ENCODE measurements at places on chromosomes 4 and X. TPM values are rescaled to one million over a fixed set of nuclear protein-coding genes. Genes with fewer than 3 reads are reported as not detected.

- DNase-seq = peak; percentile 95
These were observed 12.3 kb upstream of the TMEM156 start for GRCh38 chr4:39044364-39044955.

DNA sequence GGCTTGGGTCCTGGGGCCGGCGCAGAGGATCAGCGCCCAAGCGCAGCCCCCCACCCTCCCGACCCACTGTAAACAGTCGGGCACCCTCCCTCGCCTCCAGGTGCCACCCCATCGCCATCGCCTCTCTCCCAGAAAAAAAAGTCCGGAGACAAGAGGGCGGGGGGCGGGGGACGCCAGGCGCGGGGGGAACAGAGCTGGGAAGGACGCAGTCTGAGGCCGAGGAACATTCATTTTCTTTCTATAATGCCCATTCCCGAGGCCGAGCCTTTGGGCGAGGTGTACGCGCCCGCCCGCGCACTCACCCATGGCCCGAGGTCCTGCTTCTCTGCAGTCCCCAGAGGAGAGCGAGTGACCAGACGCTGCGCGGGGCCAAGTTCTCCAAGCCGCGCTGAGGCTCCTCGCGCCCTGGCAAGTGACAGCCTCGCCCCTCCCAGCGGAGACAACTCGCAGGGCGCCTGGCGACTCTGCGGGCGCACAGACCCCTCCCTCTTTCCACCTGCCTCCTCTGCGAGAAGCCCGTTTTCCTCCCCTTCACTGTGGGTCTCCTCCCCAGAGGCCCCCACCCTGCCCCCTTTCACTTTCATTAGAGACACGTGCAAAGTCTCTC is 63.5 kb upstream of the WDR17 start:
- DNase-seq = peak; percentile 12

- no peak for DNase-seq
These were observed 179.7 kb upstream of the TET2 start for GRCh38 chr4:104967034-104967401.

GRCh38 chr4:174933083-174933482 is 14.9 kb downstream of the ADAM29 start:
- no peak for DNase-seq

DNA sequence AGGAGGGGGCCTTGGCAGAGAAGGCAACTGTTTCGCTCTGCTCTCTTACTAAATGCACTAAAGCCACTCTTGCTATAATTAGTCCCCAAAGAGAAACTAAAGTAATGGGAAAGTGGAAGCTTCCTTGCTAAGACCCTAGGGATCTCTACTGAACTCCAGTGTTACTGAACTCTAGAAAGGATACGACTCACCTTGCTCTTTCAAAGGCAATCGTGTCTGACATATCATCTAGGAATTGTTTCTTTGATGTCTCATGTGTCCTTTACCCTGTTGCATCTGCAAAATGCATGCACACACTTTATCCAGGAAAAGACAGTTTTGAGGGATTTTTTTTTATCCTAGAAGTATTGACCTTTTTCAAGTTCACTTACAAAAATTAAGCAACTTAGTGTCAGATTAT is 148.1 kb upstream of the FAM9B start:
- DNase-seq = no peak

DNA sequence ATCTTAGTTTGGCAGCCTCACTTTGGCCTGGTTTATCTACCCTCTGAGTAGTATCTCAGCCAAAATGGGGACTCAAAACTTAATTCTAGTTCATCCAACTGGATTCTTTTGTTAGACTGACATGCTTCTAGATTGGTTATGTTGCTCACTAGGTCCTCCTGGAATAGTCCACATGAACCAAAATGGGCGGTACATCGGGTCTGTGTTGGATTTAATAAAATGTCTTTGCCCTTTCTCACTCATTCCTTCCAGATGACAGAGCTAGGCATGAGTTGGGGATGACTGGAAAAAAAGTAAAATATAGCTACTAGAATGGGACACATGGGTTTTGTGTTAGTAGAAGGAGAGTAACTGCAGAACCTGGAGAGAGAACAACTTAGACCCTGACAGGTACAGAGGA is 247.9 kb downstream of the CCSER1 start:
- no peak for DNase-seq

DNA sequence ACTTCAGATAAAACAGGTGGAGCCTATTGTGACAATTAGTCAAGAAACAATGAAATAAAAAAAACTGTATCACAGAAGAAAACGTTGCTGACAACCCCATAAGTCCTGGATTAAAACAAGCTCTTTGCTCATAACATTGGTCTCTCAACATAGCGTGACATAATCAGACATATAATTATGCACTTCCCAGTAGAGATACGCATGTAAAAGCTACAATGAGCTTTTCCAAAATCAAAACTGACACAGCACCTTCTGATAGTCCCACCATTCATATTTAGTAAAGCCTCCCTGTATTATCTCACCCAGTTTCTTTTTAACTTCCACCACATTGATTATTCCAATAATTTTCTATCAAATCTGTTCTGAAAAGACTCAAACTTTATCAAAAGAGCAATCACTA is 372.1 kb upstream of the SMIM31 start:
- DNase-seq = no peak

GRCh38 chr4:40144716-40145115 is 52.1 kb upstream of the RHOH start:
- DNase-seq = no peak

- no peak for DNase-seq
These were observed 201.8 kb downstream of the SOWAHB start for GRCh38 chr4:76696109-76696508.

GRCh38 chrX:38327775-38328081 is 419 bp upstream of the RPGR start:
- no peak for DNase-seq

GRCh38 chr4:101103381-101104142 is 243.8 kb downstream of the PPP3CA start:
- DNase-seq = no peak

DNA sequence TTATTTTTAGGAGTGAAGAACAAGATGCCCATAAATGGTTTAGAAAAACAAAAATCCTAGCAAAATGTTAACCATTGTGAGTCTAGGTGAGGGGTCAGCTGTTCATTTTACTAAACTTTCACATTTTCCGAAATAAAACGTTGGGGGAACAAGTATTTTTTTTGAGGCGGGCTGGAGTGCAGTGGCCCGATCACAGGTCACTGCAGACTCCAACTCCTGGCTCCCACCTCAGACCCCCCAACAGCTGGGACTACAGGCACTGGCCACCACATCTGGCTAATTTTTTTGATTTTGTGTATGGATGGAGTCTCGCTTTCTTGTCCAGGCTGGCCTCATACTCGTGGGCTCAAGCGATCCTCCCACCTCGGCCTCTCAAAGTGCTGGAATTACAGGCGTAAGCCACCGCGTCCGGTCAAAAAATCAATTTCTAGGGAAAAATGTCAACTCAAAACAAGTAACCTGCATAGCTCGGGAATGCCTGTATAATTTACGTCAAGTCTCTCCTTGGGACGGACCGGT is 742 bp upstream of the TAF1 start:
- DNase-seq = no peak

GRCh38 chr4:175927121-175927520 is 115.1 kb upstream of the GPM6A start:
- peak; percentile 16 for DNase-seq

GRCh38 chr4:110518889-110519490 is 43.0 kb downstream of the ENPEP start:
- peak; percentile 55 for DNase-seq

GRCh38 chrX:154429711-154430110 is 1.2 kb downstream of the ATP6AP1 start:
- DNase-seq = no peak

GRCh38 chrX:134999469-134999868 is 8.7 kb downstream of the SMIM10 start:
- peak; percentile 52 for DNase-seq

- DNase-seq = no peak
These were observed 94.8 kb downstream of the KDR start for GRCh38 chr4:55030589-55030988.

GRCh38 chr4:6594826-6595355 is 19.9 kb downstream of the MAN2B2 start:
- DNase-seq = no peak

- no peak for DNase-seq
These were observed 440.4 kb upstream of the ZFP42 start for GRCh38 chr4:187555174-187555573.

DNA sequence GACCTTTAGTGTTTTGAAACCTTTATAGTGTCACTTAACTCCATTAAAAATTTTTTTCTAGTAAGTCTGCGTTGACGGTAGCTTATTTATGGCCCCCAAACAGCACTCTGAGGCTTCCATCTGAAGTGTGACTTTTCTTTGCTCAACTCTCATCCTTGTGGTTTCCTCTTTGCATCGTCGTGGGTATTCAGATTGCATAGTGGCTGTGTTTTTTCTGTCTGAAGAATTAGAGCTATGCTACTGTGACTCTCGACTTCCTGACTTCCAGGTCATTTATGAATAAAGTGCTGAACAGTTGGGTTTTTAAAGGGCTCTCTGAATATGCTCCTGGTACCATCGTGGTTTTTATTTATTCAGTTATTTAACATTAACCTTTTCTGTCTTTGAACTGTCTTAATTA is 44.9 kb downstream of the JADE1 start:
- DNase-seq = no peak

COPS4 gene
- total RNA-seq = 36.6 TPM

P2RY4 gene
- 0.20 TPM for total RNA-seq

ADGRG2 gene
- total RNA-seq = 6.4 TPM

GPRIN3 gene
- not detected for total RNA-seq

PNCK gene
- not detected for total RNA-seq

SLC4A4 gene
- not detected for total RNA-seq

PNMA5 gene
- not detected for total RNA-seq

PAGE3 gene
- not detected for total RNA-seq

LNX1 gene
- not detected for total RNA-seq
